Left hindlimb (tissue), 1 donor: ENCODE measurements at places on chromosomes 1 and 21.

- no peak for DNase-seq
These were observed 34.6 kb upstream of the APOBEC4 start for GRCh38 chr1:183687546-183688304.

- no peak for DNase-seq
These were observed 32.8 kb upstream of the IFFO2 start for GRCh38 chr1:18989176-18989799.

- no peak for DNase-seq
These were observed 81.6 kb downstream of the PDE9A start for GRCh38 chr21:42735061-42735460.

- DNase-seq: no peak
These were observed 1048.5 kb downstream of the PLA2G4A start for GRCh38 chr1:187877220-187877619.

DNA sequence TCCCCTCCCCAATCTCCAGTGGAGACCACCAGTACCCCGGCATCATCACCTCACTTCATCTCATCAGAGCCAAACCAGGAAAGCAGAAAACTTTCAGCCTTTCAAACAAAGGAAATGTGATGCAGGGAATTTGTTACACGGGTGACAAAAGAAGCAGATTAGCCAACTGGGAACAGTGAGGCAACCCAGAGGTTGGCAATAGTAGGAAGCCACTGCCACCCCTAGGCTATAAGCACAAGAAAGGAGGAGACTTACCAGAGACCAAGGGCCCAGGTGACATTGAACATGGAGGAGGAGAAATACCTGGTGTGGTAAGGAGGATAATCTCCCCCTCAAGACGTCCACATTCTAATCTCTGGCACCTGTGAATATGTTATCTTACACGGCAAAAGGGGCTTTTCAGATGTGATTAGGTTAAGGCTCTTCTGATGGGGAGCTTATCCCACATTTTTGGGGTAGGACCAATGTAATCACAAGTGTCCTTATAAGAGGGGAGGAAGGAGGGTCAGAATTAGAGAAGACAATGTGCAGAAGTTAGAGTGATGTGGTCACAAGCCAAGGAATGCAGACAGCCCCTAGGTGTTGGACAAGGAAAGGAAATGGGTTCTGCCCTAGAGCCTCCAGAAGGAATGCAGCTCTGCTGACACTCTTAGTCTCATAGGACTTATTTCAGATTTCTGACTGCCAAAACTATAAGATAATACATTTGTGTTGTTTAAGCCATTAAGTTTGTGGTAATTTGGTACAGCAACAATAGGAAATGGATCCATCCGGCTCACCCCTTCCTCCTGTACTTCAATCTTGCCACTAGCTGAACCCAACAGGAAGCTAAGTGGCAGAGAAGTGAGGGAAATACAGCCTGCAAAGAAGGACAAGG is 83.6 kb upstream of the VAV3 start:
- DNase-seq: no peak

DNA sequence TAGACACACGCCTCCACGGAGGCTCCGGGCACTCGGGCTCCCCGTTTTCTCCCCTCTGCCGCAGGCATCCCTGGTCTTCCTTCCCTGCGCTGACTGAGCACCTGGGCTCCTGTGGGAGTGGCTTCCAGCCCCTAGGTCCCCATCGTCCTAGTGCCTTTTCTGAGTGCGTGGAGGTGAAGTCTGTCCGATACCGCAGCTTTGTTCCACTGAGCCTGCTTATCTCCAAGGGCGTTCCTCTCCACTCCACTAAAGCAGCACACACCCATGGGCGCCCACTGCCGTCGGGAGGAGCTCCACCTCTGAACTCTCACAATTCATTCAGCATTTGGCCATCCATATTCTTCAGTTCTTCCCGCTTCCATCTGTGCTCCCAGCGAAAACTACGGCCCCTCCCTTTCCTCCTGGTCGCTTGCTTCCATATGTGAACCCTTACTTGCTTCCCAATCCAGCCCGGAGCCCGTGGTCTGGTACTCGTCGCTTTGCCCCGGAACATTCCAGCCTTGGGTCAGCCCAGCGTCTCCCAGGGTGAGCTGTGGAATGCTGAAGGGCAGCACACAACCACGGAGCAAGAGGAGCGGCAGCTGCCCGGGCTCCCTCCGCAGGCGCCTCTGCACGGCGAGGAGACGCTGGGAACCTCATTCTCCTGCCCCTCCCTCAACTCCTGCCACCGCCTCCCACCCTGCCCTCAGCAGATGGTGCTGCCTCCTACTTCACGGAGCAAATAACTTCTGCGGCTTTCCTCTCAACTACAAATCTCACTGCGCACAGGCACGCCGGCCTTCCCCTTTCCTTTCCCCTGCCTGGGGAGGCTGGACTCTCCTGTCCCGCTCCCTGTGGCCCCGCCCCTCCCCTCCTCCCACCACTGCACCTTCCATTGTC is 27.5 kb downstream of the ATP8B2 start:
- peak; percentile 69 for DNase-seq

DNA sequence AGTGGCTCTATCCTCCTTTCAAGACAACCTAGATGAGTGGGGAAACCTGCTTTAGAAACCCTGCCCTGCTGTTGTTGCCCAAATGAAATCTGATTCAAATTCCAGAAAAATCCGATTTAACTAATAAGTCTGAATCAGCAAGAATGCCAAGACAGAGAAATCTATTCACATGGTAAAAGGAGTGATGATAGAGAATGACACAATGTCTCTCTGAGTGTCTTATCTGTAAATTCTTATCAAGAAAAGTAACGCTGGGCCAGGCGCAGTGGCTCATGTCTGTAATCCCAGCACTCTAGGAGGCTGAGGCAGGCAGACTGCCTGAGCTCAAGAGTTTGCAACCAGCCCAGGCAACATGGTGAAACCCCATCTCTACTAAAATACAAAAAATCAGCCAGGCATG is 13.7 kb upstream of the GUCA2A start:
- DNase-seq: no peak

GRCh38 chr1:23930270-23930669 is 17.1 kb upstream of the CNR2 start:
- no peak for DNase-seq

DNA sequence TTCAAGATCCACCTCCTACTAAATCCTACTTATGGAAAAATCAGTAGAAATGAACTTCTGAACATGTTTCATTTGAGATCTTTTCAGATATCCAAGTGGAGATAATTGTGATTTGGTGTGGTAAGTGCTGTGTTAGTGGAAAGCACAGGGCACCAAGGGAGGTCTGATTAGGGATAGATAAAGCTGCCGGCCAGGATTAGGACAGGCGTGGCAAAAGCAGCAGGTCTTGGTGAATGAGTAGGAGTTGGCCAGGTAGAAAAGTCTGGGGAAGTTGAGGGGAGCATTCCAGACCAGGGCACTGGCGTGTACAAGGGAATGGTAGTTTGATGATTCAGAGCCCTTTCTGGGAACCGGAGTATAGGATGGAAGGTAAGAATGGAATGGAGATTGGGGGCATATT is 47.8 kb downstream of the AZIN2 start:
- no peak for DNase-seq

- DNase-seq: no peak
These were observed 19.4 kb downstream of the ENO1 start for GRCh38 chr1:8858888-8859706.

- DNase-seq: no peak
These were observed 29.1 kb upstream of the RGS8 start for GRCh38 chr1:182713492-182713891.

DNA sequence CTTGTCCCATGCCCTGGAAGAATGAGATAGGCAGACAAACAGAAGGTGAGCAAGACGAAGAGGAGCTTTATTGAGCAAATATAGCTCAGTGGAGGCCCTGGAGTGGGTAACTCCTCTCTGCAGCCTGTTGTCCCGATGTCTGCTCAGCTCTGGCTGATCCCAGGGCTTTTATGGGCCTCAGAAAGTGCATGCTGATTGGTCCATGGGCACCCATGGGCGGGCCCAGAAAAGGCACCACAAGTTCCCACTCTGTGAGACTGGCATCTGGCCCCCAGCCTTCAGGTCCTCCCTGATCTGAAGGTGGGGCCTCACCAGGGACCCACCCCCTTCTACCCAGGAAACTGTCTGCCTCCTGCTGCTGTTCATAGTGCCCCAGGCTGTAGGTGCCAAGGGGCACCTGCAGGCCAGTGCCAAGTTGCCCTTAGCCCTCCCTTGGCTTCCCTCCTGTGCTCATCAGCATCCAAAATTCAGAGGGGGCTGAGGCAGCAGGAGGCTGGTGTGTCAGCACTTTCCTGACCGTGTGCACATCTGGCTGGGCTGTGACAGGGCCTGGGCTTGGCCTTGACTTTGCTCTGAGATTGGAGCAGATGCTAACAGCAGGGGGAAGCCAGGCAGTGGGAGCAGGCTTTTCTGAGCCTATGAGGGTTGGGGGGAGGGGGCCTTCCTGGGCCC is 35.4 kb downstream of the ACTL8 start:
- DNase-seq: no peak

- no peak for DNase-seq
These were observed 598.5 kb upstream of the ADAMTS5 start for GRCh38 chr21:27565364-27565763.

DNA sequence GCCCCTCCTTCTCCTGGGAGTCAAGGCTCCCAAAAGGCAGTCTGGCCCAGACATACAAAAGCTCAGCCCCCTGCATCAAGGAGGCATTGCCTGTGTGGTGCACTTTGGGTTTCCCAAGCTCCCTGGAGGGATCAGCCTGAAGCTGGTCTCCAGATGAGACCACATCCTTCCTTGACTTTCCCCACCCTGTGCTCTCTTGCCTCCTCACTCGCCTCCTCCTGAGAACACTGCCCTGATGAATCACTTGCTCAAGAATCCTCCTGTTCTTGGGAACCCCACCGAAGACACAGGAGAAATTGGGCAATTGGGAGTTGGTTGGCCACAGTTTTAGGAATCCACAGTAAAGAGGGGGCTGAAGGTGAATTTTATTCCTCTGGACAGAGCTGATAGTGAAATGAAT is 34.8 kb upstream of the LYST start:
- DNase-seq: no peak

GRCh38 chr1:200217703-200218102 is 190.2 kb downstream of the NR5A2 start:
- DNase-seq: no peak

DNA sequence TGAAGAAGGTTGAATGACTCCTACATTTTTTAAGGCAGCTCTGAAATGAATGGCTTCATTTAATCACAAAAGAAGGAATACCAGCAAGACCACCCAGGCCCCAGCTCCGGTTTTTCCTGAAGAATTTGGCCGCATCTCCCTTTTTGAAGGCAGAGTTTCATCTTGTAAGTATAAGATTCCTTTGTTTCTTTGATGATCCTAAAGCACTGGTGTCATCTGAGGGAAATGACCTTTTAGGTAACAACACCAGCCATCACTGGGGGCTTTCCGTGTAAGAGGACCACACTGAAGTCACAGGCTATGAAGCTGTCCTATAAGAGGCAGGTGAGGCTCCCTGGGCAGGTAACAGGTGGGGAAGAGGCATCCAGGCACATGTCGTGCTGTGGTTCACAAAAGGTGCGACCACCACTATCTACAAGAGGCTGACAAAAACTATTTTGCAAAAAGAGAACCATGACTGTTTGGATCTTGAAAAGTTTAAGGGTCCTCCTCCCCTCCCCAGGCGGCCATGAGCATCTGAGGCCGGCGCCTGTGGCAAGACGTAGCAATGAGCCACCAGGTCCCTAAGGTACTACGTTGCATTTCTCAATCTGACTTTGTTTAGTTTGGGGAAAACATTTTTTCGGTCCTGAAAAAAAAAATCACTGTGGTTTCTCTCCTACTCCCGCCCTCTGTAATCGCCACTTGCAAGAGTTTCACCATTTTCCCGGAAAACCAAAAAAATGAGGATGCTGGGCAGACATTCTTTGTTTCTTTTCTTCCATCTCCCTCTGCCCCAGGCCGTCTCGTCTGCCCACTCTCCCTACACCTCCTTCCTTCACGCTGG is 46.3 kb upstream of the IRF2BP2 start:
- DNase-seq: no peak

DNA sequence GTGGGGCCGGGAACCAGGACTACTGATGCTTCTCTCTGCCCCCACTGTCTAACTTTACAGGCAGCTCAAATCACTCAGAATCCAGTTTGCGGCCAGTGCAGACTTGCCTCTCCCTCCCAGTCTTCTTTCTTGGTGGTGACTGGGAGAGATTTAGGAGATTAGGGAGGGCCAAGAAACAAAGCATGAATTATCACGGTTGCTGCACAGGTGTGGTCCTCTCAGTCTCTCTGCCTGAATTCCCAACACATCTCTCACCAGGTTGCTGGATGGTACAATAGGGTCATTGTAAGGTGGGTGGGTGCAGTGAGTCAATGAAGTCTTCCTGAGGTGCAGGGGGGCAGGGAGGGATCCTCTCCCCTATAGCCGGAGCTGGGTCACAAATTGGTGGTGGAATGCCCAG is 12.6 kb downstream of the S100A11 start:
- no peak for DNase-seq

GRCh38 chr1:173161510-173162221 is 45.5 kb downstream of the TNFSF4 start:
- DNase-seq: no peak

GRCh38 chr1:36737767-36738166 is 255.1 kb upstream of the CSF3R start:
- no peak for DNase-seq

DNA sequence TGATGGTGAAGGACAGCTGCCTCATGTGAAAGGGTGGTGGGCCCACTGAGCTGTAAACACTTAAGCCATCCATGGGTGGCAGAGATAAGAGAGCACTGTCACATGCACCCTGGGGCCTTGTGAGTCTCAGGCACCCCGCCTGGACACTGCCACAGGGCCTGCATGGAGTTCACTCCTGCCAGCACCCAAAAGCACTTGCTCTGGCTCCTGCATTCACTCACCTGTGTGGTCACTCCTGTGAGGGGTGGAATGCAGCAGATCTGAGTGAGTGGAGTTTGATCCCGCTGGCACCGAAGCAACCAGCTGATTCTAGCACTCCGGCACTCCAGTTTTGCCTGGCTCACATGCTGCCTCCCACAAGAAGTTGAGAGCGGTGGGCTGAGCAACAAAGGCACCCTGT is 1142.1 kb upstream of the PRMT6 start:
- DNase-seq: no peak

DNA sequence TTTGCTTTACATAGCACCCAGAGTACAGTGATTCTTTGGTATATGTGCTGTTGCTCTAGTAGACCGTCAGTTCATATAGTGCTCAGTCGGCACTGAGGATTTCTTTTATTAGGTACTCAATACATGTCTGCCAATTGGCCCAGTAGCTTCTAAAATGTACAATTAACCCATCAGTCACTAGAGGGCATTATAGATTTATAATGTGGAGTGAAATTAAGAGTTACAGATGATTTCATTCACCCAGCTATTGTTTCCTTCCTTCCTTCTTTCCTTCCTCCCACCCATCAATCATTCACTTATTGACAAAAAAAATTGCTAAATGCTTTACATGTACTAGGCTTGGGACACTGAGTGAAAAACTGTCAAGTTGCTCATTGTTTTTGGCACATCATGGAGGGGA is 263.6 kb upstream of the USP24 start:
- DNase-seq: no peak

DNA sequence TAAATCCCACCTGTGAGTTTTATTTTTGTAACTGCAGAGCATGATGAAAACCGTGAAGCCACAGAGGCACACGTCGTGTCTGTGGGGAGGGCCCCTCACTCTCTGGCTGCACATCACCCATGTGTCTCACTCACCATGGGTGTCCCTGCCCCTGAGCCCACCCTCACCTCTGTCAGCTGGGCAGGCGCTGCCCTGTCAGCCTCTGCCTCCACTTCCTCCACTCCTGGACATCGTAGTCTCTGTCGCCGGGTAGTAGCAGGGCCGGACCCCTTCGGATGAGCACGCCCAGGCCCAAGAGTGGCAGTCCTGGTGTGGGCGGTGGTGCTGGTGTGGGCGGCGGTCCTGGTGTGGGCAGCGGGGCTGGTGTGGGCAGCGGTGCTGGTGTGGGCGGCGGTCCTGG is 37.3 kb downstream of the COL18A1 start:
- DNase-seq: peak; percentile 20
